Stimulated activated CD4-positive, alpha-beta T cell treated with anti-CD3 and anti-CD28 coated beads, Interleukin-1b, Interleukin-23, amount 100 ng/mL, for 24 hours (primary cell): ENCODE measurements at places on chromosomes 4 and X.

- no peak for DNase-seq
These were observed 16.9 kb downstream of the CD99 start for GRCh38 chrX:2708021-2708420.

DNA sequence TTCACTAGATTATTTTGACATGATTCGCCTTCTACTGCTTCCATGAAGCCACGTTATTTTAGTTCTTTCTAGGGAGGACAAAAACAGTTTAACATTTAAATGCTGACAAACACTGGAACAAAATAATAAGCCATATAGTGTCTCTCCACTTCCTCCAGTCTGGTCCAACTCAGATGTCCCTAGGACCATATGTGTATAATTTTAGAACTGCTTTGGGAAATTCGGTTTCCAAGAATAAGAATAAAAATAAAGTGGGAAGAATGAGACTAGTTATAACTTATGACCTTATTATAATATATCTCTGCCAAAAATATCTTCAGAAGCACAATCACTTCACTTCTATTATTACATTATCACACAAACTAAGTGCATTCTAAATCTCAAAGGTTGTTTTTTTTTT, 164.4 kb upstream of the POF1B start:
- DNase-seq: no peak

DNA sequence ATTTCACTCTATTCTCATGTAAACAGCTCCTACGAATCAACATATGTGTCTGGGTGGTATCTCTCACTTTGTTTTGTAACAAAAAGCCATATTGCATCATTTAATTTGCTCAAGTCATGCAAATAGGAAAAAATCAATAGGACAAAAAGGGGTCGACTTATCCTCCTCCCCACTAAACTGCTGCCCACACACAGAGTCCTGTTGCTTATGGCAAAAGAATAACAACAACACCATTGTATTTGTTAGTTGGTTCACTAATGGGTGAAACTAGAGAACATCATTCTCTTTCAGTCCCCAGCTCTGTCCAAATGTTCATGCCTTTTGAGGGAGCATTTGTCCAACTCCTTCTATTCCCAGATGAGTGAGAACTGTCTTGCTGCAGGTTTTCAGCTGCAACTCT, 2.1 kb downstream of the HHIP start:
- DNase-seq: no peak

DNA sequence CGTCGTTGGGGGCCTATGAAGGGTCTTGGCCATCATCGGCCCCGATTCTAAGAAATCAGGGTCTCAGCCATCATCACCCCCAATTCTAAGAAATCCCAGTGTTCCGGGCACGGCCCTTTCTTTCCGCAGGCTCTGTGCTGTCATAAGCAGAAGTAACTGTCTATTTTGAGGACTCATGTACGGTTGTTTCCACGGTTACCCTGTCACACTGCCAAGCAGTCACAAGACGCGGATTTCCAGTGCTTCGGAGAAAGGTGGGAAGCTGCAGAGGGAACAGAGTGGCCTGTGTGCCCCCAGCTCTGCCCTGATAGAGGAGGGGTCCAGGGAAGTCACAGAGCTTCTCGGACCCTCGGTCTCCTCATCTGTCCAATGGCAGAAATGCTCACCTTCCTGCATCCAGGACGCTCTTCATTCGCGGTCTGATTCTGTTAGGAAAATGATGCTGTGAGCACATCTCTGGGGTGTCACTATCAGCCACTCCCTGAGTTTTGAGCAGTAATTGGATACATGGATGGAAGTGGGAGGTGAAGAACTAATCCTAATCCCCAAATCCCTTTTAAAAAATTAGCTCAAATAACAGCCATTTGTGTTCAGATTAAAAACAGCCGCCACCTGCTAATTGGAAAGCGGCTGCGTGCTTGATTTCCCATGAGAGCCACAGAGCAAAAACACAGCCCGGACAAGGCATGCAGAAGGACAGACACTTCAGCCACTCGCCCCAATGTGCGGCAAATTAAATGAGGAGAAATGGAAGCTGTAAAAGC, 73.1 kb downstream of the WFS1 start:
- no peak for DNase-seq

DNA sequence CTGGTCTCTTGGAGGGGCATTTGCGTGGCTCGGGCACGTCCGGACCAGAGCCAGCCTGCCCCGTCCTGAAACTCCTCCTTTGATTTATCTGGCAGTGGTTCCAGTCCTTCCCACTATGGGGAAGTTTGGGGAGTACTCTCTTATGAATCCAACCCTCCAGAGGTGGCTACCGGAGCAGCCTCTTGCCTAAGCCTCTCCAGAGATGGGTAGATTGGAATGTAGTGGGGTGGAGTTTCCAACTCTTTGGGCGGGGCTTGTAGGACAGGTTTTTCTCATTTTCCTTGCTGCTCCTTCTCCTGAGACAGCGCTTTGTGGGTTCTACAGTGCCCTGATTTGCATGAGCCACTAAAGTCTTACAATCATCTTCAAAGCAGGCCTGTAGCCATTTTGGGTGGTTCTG, 60.1 kb upstream of the XAGE1B start:
- no peak for DNase-seq

- no peak for DNase-seq
These were observed 72.9 kb downstream of the COMMD8 start for GRCh38 chr4:47390428-47391125.

- DNase-seq: no peak
These were observed 81.8 kb downstream of the ASB9 start for GRCh38 chrX:15188039-15188438.

DNA sequence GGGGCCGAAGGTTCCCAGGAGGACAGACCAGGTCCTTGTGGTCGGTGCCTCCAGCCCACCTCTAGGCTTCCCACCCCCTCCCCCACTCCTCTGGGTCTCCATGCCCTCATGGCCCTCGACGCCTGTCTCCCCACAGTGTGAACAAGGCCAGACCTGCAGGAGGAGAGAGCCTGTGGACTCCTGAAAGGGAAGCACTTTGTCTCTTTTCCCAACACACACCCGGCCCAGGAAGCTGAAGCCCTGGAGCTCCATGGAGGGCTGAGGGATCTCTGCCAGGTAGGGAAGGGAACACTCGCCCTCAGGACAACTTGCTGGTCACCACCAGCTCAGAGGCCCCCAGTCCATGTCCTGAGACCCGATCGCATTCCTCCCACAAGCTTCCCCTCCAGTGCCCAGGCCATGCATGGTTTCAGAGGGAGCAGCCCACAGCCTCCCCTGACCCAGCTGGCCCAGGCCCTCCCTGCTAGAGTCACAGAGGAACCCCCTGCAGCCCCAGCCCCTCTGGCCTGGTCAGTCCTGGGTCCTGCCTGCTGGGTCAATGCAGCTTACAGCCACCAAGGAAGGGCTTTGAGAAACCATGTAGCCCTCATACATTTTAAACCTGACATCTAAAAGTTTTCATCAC, 60.8 kb downstream of the ABLIM2 start:
- DNase-seq: no peak

GRCh38 chr4:25677943-25678342, 22.3 kb downstream of the SLC34A2 start:
- DNase-seq: no peak

- no peak for DNase-seq
These were observed 5.9 kb downstream of the SOWAHB start for GRCh38 chr4:76892001-76892400.

GRCh38 chr4:1809754-1810502, 16.8 kb downstream of the FGFR3 start:
- DNase-seq: peak; percentile 45

GRCh38 chrX:138127314-138127713, 561.4 kb downstream of the ZIC3 start:
- no peak for DNase-seq

GRCh38 chrX:1224954-1225353, 12.5 kb upstream of the CRLF2 start:
- DNase-seq: no peak

- DNase-seq: no peak
These were observed 1301.8 kb upstream of the DIAPH2 start for GRCh38 chrX:95382799-95383198.

DNA sequence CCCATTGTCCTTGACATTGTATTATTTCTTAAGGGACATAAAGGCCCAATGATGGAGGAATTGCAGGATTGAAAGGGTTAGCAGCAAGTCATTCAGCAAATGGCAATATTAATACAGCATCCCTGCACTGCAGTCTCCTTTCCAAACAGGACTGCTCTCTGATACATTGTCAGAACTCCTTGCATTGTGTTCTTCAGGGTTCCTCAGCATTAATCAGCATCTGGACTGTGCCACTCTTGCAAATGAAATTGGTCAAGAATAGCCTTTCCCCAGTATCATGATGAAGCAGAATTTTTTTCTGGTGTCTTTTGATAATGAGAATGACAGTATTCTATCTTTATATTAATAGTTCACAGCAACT, 272.6 kb upstream of the HAND2 start:
- DNase-seq: no peak

DNA sequence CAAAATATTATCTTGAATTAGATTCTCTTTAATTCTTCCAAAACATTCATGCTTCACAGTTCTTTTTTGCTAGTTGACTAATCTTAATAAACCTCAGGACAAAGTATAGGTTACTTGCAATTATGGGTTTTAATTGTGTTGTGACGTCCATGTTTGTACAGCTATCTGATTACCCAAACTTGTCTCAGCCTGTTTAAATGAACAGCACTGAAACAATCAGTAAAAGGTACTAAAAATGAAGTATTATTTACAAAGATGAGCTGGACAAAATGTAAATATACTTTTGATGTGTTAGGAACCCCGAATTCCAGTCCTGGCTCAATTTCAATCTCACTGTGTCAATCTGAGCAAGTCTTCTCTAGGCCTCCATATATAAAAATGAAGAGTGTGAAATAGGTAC, 57.4 kb upstream of the SLC6A14 start:
- DNase-seq: no peak

- no peak for DNase-seq
These were observed 117.7 kb downstream of the ADAMTS3 start for GRCh38 chr4:72451349-72451748.

DNA sequence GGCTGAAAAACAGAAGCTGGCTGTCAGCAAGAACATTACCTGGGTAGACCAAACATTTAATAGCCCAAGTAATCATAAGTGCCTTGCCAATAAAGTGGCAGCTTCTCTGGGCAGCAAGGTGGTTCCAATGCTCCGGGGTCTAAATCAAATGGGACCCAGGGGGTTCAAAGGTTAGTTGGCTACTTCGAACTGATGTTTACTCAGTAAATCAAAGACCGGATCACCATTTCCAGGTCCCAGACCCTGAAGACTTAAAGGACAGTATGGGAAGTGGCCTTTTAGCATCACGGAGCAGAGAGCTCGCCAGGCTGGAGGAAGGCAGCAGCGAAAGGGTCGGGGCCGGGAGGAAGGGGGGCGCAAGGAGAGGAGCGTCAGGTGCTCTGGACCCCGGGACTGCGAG, 1.0 kb downstream of the SH3KBP1 start:
- no peak for DNase-seq

- DNase-seq: no peak
These were observed 237.9 kb downstream of the MAML3 start for GRCh38 chr4:139916041-139916440.
